ENCODE measurements at places on chromosomes 12 and 14.

- peaks cover 59% of the 10 kb centered on the region for H3K27me3 ChIP-seq
- no peak for DNase-seq
- H3K27ac ChIP-seq: no peak overlapping the region
- H3K4me3 ChIP-seq: no peak overlapping the region
Measured at GRCh38 chr12:16606201-16606849, 363 bp upstream of the LMO3 start.

DNA sequence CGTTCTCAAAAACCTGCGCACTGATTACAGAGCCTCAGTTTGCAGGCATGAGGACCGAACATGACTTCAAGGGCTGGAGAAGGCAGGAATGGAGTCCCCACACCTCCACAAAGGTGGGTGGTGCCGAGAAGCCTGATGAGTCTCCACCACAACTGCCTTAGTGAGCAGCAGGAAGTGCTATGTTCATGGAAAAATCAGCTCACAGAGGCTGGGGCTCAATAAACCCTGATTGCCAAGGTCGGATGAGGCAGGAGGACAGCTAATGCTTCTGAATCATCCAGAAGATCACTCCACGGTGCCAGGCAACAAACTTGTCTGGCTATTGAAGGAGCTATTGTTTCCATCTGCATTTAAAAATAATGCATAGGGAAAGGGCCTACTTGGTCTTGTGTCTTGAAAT lies 31.1 kb downstream of the APPL2 start:
- H3K4me1 ChIP-seq: peaks cover 6% of the 10 kb centered on the region
- peaks cover 12% of the 10 kb centered on the region for H3K36me3 ChIP-seq
- H3K27ac ChIP-seq: peak overlapping the region; percentile 50
- peak; percentile 18 for DNase-seq
- H3K4me3 ChIP-seq: no peak overlapping the region
- no peaks in the 10 kb centered on the region for H3K27me3 ChIP-seq

GRCh38 chr12:67852701-67853100 lies 136.5 kb upstream of the IFNG-AS1 start:
- H3K27me3 ChIP-seq: no peaks in the 10 kb centered on the region
- no peak overlapping the region for H3K27ac ChIP-seq
- no peak overlapping the region for H3K4me3 ChIP-seq
- DNase-seq: no peak
- no peaks in the 10 kb centered on the region for H3K4me1 ChIP-seq

GRCh38 chr14:71060825-71061455 lies 153.7 kb downstream of the PCNX1 start:
- peaks cover 5% of the 10 kb centered on the region for H3K4me1 ChIP-seq
- peaks cover 55% of the 10 kb centered on the region for H3K36me3 ChIP-seq
- no peak for DNase-seq
- H3K27ac ChIP-seq: peak overlapping the region; percentile 59
- H3K27me3 ChIP-seq: no peaks in the 10 kb centered on the region
- H3K4me3 ChIP-seq: no peak overlapping the region

- H3K4me1 ChIP-seq: peaks cover 14% of the 10 kb centered on the region
- peak overlapping the region; percentile 74 for H3K4me3 ChIP-seq
- H3K36me3 ChIP-seq: no peaks in the 10 kb centered on the region
- DNase-seq: peak; percentile 67
- H3K27ac ChIP-seq: no peak overlapping the region
- peaks cover 29% of the 10 kb centered on the region for H3K27me3 ChIP-seq
Measured at GRCh38 chr14:88551094-88551870, 3.5 kb downstream of the PTPN21 start.

- H3K4me3 ChIP-seq: no peak overlapping the region
- no peak for DNase-seq
- no peaks in the 10 kb centered on the region for H3K36me3 ChIP-seq
- no peaks in the 10 kb centered on the region for H3K4me1 ChIP-seq
- H3K27ac ChIP-seq: no peak overlapping the region
- no peaks in the 10 kb centered on the region for H3K27me3 ChIP-seq
Measured at GRCh38 chr14:101232340-101233020, 328.8 kb upstream of the DIO3 start.

- peaks cover 50% of the 10 kb centered on the region for H3K4me1 ChIP-seq
- peak; percentile 62 for DNase-seq
- no peaks in the 10 kb centered on the region for H3K27me3 ChIP-seq
- H3K27ac ChIP-seq: peak overlapping the region; percentile 98
Measured at GRCh38 chr14:102316338-102316742, 3.2 kb upstream of the ZNF839 start.
